ENCODE measurements at places on chromosomes 7 and 10.

DNA sequence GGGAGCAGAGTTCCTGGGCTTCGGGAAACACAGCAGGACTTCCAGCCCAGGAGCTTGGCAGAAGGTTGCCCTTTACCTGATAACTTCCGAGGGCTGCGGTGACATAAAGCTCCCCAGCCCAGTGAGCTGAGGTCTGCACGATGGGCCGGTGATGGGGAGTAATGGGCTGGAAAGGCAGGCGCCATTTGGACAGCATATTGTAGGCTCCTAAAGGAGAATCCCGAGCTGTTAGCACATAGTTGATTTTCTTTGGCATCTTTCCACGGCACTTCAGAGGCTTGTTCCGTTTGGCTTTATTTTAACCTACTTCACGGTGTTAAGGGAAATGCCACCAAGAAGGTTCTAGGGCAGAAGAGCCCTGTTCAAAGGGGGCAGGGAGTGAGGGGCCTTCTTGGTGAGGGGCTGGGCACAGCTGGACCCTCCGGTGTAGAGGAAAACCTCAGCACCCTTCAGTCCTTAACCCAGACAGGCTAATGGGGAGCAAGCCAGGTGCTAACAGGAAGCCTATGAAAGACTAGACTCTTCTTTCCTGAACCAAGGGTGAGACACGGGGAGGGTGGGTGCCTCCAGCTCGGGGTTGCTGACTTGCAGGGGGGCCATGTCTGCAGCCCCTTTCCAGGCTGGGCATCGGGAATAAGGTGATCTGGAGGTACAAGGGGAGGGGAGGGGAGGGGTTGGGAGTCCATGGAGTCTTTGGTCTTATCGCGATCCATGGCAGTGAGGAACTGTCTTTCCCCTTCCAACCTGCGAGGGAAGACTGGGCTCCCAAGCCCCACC, 347.7 kb downstream of the GLRX3 start:
- no peak for DNase-seq

- no peak for DNase-seq
Observed at GRCh38 chr10:132036887-132037675, 28.7 kb upstream of the JAKMIP3 start.

GRCh38 chr10:91208642-91209041, 11.8 kb upstream of the PCGF5 start:
- no peak for DNase-seq

DNA sequence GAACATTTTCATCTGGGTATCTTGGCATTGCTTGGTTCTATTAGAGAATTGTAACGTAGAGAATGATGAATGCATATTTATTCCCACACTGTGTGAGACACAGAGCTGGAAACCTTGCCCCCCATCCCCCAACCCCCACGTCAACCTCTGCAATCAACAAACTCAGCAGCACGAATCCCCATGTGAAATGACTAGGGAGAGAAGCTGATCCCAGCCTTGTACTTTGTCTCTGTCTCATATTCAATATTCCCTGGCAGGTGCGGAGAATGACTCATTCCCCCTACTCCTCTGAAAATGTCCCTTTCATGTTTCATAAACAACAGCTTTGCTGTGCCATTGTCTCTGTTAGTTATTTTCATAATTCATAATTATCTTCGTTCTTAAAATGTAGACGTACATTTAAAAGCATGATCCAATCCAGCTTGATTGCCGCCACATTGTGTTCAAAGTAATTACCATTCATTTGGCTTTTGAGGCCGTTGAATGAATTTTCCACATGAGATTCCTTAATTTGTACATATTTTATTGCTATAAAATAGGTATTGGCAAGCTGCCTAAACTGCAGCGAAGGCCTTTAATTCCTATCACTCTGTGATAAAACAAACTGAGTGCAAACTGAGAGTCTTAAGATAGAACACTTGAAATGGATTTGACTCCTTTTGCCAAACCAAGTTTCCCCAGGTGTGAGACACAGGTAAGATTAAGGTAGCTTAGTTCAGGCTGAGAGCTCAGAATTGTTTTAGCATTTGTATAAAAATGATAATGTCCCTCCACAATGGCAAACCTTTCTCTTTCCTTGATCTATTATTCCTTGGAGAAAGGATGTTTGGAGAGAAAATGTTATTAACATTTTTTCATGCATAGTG, 920.2 kb downstream of the TYW1 start:
- no peak for DNase-seq

GRCh38 chr10:70680899-70681730, 8.8 kb downstream of the ADAMTS14 start:
- DNase-seq = no peak

GRCh38 chr10:68828833-68829232, 1.5 kb downstream of the STOX1 start:
- DNase-seq = no peak

- no peak for DNase-seq
Observed at GRCh38 chr7:112433289-112433688, 17.0 kb upstream of the IFRD1 start.

GRCh38 chr7:158077934-158078910, 509.4 kb downstream of the PTPRN2 start:
- no peak for DNase-seq

DNA sequence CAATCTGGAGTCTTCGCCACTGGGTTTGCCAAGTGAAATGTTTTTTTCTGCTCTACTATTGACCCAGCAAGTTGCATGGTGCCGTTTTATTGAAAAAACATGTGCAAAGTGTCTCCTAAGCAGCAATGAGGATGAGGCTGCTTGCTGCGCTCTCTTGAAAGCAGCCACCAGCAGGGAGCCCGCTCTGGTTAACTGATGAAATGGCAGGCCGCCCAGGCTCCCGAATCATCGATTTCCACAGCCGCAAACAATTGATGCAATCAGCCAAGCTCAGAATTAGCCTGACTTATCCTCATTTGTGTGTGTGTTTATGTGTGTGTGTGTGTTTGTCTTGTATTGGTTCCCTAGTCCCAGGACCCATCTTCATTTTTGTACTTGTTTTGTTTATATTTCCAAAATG, 22.2 kb upstream of the LYZL1 start:
- no peak for DNase-seq

DNA sequence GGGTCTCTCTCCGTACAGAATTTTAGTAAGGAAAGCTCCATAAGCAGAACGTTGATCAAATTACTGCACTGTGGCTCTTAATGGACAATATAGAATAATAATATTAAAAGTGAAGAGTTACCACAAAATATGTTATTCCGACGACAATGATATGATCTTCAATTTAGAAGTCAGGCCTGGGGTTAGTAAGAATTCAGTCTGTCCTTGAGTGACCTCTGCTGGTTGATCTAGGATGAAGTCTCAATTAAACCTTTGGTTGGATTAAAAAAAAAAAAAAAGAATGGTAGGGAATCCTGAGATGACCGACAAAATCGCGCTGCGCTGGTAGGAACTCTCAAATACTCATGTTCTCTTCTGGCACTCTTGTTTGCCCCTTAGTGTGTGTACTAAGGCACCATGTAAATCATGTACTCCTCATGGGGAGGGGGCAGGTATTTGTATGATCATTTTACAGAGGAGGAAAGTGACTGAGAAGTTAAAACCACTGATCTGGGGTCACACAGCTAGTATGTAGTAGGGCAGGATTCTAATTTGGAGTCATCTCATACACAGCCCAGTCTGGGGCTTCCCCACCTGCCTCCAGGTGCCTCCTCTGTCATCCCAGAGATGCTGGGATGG, 161.3 kb upstream of the NPVF start:
- no peak for DNase-seq

GRCh38 chr10:70722820-70723424, 50.6 kb downstream of the ADAMTS14 start:
- no peak for DNase-seq

GRCh38 chr7:274266-274665, 15.7 kb upstream of the FOXL3 start:
- DNase-seq = no peak

- DNase-seq = no peak
Observed at GRCh38 chr10:48480397-48481374, 124.2 kb downstream of the ARHGAP22 start.

DNA sequence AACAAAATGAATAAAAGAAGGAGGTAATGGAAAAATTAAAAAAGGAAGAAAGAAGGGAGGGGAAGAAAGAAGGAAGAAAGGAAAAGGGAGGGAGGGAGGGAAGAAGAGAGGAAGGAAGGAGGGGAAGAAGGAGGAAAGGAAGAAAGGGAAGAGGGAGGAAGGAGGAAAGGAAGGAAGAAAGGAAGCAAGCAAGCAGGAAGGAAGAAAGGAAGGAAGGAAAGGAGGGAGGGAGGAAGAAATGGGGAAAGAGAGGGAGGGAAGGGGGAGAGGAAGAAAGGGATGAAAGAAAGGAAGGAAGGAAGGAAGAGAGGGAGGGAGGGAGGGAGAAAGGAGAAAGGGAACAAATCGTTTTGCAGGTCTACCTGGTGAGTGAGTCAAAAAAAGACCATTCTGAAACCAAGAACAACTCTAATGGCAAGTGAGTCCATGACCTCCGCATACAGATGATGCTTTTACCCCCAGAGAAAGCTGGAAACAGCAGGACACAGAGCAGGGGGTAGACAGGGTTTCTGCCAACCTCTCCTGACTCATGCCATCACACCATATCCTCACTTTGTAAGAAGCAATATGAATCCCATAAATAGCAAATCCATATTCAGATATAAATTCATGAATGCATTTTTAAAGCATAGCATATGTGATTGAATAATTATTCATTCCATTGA, 1112.9 kb upstream of the AUTS2 start:
- DNase-seq = no peak

Data from activated T-helper 9 cell treated with anti-CD3 and anti-CD28 coated beads, Interleukin-2, amount 50 U/mL, for 16 hours (primary cell).